ENCODE measurements at places on chromosomes 6 and 20.

DNA sequence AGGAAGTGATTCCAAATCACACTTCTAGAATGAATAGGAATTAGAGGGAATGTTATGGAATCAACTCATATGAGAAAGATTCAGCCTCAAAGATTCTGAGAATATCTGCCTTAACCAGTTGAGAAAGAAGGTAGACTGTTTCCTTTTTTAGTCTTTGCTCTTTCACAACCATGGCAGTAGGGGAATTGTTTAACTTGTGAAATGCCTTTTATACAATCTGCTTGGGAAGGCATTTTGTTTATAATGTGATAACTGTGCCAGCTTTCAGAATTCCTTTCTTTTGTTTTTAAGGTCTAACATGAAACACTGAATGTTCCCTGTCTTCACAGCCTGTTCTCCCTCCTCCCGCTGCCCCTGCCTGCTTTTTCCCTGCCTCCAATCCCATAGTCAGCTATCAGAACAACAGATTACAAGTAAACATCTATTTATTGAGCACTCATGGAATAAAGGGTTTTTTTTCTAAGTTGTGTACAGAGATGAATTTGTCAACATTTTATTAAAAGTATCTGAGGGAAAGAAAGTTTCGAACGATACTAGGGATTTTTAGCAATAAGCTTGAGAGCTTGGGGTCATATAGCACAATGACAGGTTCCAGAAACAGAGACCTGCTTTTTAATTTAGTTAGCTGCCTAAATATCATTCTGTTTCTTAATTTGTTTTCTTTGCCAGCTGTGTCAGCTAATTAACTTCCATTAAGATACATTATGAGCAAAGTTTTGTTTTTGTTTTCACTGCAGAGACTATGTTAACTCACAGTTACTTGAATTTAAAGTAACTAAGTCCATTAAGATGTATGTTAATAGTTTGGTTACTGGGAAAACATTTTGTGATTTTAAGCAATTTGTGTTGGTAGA, 28.3 kb upstream of the FBXO30 start:
- no peak for DNase-seq

DNA sequence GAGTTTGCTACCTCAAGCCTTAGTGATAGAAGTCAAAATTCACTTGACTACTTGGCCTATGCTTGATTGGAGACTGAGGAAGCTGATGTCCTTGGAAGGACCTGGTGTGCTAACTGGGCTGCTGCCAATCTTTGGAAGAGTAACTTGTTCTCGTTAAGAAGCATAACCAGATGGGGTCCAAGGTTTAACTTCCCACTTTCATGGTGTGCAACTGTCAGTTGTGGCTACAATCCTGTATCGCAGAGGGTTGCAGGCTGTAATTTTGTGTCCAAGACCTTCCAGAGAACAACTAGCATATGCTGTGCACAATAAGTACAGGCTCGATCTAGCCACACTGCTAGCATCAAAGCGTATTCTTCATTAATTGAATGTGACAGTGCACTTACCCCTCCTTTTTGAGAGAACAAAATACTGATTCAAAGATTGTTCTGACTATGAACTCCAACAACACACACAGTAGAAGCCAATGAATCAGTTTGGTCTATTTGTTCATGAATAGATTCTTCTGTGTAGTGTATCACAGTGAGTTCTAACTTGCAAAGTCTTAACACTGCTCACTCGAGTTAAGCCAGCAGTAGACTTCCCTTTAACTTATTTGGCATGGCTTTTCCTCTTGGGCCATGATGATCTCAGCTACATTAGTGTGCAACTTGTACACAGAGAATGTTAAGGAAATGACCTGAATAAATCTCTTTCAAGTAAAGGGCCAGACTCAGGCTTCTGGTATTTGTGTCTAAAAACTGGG, 15.8 kb upstream of the PLCB1 start:
- DNase-seq: no peak

GRCh38 chr6:168016721-168017525, 19.5 kb downstream of the KIF25 start:
- DNase-seq: no peak

- DNase-seq: no peak
These were observed 165.9 kb upstream of the IRAK1BP1 start for GRCh38 chr6:78701407-78701806.

DNA sequence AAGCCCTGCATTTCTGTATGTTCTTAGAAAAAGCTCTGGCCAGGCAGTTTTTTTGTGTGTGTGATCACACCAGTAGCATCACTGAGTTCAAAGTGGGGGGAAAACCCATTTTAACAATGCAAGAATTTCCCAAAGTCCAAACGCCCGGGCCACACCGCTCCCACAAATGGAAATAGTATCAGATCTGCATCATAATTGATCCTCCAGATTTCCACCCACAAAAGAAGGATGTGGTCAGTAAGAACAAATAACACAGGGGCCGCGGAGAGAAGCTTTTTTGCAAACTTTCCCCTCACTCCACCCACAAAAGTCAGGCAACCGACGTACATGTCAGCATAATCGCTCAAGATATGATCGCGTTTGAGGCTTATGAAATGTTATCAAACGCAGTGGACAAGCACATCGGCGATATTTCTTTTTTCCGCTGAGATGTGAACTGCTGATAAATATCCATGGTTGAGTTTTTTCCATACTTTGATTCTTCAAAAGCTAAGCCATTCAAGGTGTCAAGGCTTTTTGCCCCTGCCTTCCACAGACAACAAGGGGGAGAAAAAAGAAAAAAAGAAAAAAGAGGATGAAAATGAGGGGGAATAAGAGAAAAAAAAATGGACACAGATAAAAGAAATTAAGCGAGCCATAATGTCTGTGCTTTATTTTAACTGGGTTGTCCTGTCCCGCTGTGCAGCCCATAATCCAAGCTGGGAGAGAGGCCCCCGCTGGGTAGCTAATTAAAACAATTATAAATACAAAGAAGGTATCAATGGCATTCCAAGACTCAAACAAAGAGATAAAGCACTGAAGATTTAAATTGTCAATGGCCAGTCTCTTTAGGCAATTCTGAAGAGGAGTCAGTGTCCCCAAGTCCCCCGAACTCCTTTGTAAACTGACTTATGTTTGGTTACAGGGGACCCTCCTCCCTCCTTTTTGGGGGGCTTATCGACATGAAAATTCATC, 143.5 kb downstream of the ZFP64 start:
- no peak for DNase-seq

GRCh38 chr6:45961125-45961524, 54.5 kb downstream of the CLIC5 start:
- DNase-seq: no peak

GRCh38 chr6:15255481-15255880, 9.6 kb downstream of the JARID2 start:
- DNase-seq: no peak

DNA sequence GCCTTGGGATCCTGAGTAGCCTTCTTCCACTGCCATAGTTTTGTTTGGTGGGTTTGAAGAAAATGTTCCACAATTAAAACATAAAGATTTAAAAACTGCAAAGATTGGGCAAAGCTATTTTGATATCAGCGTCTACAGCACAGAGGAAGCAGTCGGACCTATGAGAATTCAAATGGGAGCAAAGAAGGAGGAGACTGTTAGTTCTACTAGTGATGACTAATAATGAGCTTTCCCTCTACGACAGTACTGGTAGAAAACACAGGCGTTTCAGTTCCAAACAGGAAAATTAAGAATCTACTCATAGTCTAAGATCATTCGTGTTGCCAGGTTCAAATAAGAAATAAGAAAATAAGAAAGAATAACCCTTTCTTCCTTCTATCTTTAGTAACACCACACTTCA, 121.2 kb downstream of the INSM1 start:
- no peak for DNase-seq

DNA sequence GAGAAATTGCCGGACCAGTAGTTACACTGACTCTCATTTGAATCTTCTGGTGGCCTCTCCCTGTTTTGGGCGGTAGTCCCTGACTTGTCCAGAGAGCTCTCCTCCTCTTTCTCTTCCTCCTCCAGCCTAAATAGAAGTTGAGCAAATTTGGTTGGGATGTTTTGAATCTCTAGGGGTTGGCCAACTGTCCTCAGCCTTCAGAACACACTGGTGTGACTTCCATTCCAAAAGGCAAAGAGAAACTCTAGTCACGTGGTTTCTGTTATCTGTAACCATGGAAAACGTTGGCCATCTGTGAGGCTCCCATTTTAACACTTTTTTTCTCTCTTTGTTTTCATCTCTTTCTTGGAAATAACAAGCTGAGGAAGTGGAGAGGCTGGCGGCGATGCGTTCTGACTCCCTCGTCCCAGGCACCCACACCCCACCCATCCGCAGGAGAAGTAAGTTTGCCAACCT, 275.3 kb downstream of the TBC1D7 start:
- no peak for DNase-seq

DNA sequence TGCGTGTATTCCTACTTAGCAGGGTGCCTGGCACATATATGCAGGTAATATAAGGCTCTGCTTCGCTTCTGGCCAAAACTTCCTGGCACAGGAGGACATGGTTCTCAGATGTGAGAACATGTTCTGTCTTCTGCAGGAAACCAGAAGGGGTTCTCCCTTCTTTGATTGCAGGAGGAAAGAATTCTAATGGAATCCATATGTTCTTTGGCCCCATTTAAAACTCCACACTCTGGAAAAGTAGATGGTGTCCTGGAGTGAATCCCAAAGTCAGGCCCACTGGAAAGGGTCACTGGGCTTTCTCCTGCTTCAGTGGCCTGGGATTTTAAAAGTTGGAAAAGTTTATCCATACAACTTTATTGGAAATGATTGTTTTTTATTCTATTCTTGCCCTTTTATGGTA, 16.4 kb upstream of the CYP24A1 start:
- no peak for DNase-seq

DNA sequence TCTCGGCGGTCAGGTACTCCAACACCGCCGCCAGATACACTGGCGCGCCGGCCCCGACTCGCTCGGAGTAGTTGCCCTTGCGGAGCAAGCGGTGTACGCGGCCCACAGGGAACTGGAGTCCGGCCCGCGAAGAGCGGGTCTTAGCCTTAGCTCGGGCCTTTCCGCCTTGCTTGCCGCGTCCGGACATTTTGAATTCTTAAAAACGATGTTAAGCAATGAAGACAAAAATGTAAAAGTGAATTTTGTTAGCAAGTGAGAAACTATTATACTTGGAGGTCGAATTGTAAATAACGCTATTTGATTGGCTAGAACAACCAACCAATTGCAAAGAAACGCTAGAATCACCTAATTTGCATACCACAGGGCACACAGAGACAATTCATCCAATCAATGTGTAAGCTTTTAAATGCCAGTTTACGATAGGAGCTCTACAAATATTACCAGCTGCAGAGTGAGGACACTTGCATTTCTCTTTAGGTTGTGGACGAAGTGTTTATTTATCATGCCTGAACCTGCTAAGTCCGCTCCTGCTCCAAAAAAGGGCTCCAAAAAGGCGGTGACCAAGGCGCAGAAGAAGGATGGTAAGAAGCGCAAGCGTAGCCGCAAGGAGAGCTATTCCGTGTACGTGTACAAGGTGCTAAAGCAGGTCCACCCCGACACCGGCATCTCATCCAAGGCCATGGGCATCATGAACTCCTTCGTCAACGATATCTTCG, 112.0 kb downstream of the HFE start:
- peak; percentile 87 for DNase-seq

DNA sequence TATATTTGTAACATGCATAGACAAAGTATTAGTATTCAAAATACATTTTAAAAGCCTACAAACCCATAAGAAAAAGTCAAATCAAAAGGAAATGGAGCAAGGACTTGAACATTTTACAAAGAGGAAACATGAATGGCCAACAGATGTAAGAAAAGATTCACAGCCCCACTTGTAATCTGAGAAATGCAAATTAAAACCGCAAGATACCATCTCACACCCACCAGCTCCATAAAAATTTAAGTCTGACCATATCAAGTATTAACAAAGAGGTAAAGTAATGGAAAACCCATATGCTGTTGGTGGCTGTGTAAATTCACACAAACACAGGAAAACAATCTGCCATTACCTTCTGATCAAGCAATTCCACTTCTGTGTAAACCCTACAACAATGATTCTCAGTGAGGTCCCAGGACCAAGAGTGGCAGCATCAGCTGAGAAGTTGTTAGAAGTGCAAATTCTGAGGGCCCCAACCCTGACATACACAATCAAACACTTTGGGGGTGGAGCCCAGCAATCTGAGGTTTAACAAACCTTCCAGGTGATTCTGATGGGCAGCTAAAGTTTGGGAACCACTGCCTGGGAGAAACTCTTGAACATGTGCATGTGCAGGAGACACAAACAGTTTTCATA, 30.9 kb downstream of the BCL2L1 start:
- no peak for DNase-seq

DNA sequence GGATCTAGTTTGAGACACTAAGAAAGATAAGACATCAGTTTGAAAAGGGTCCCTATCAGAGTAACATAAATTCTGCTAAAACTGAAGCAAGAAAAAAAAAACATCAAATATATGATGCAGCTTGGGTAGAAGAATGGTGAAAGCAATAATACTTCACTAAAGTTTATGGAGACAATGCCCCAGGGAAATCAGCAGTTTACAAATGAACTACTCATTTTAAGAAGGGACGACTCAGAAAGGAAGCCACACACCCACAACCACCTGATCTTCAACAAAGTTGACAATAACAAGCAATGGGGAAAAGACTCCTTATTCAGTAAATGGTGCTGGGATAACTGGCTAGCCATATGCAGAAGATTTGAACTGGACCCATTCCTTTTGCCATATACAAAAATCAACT, 143.5 kb downstream of the TPBG start:
- no peak for DNase-seq

- DNase-seq: no peak
These were observed 23.0 kb downstream of the OPN5 start for GRCh38 chr6:47804821-47805220.

DNA sequence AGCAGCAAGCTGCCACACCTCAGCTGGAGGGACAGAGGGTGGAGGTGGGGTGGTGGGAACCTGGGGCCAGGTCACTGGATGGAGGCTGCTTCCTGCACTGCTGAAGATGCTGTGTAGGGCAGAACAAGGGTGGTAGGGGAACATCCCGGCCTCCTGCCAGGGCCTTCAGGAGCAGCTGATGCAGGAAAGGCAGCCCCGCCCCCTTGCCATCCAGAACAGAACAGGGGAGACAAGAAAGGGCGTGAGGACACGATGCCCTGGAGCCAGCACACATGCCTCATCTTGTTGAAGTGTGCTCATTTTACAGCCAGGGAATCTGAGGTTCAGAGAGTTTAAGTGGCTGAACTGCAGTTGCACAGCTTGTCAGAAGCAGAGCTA, 43.1 kb upstream of the PHACTR3 start:
- no peak for DNase-seq

GRCh38 chr6:37516076-37516919, 16.6 kb upstream of the CCDC167 start:
- no peak for DNase-seq

GRCh38 chr6:48714250-48714649, 603.3 kb upstream of the PTCHD4 start:
- DNase-seq: no peak

- DNase-seq: peak; percentile 90
These were observed 120.5 kb upstream of the PRSS16 start for GRCh38 chr6:27126815-27127537.

- no peak for DNase-seq
These were observed 3.1 kb downstream of the STXBP5 start for GRCh38 chr6:147207351-147207750.

- no peak for DNase-seq
These were observed 6.1 kb downstream of the GSTA5 start for GRCh38 chr6:52834481-52834880.

Data from amniotic stem cell (primary cell).